Activated gamma-delta T cell treated with anti-CD3 and anti-CD28 coated beads, Interleukin-2, amount 50 U/mL, for 16 hours (primary cell): ENCODE measurements at places on chromosomes 4 and X.
A peak's percentile ranks its signal among the peaks of the same experiment; 100 is the strongest.

- no peak for DNase-seq
Measured at GRCh38 chrX:97498093-97498492, 614.4 kb downstream of the RPA4 start.

GRCh38 chrX:153406903-153407302 lies 4.4 kb upstream of the ZFP92 start:
- no peak for DNase-seq

DNA sequence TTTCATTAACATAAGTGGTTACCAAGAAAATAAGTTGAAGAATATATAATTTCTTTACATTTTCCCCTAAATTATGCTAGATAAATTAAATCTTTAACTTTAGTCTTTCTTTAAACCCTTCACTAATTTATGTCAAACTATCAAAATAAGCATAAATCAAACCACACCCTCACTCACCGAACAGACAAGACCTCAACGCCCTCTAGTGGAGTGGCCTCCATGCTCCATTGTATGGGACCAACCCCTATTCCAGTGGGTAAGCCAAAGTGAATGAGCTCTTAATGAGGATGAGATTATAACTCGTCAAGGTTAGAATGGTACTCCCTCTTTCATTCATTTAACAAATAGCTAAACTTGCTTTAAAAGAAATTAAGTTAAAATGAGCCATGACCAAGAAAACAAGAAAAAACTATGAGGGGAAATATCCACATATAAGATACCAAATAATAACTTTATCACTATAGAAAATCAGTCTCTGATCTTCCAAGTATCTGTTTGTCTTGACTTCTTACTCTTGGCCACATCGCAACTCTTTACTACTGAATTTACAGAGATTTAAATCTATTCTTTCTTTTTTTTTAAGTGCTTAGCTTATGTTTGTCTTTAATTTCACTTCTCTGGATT lies 15.6 kb upstream of the BBS12 start:
- peak; percentile 48 for DNase-seq

- DNase-seq = no peak
Measured at GRCh38 chrX:6770936-6771335, 236.0 kb upstream of the VCX3A start.

- no peak for DNase-seq
Measured at GRCh38 chr4:8583655-8584025, 3.4 kb downstream of the GPR78 start.

DNA sequence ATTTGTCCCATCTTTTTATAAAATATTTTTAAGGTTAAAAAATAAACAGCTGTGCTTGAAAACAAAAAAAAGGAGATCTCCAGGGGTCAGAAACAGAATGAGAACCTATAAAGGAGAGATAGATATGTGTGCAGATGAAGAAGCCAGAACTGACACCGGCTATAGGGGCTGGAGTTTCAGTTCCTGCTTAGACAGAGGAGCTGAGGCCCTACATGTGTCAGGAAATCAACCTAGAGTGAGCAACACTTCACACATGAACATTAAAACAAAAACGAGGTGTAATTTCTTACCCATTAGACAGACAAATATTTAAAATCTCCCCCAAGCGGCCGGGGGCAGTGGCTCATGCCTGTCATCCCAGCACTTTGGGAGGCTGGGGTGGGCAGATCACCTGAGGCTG lies 17.8 kb upstream of the HUWE1 start:
- DNase-seq = no peak

- DNase-seq = no peak
Measured at GRCh38 chr4:99809326-99809725, 7.3 kb upstream of the DAPP1 start.

- DNase-seq = no peak
Measured at GRCh38 chr4:169657470-169658107, 37.2 kb downstream of the CLCN3 start.

- DNase-seq = no peak
Measured at GRCh38 chr4:183831683-183832082, 73.4 kb upstream of the STOX2 start.
